ENCODE measurements at places on chromosomes 1 and 21.

DNA sequence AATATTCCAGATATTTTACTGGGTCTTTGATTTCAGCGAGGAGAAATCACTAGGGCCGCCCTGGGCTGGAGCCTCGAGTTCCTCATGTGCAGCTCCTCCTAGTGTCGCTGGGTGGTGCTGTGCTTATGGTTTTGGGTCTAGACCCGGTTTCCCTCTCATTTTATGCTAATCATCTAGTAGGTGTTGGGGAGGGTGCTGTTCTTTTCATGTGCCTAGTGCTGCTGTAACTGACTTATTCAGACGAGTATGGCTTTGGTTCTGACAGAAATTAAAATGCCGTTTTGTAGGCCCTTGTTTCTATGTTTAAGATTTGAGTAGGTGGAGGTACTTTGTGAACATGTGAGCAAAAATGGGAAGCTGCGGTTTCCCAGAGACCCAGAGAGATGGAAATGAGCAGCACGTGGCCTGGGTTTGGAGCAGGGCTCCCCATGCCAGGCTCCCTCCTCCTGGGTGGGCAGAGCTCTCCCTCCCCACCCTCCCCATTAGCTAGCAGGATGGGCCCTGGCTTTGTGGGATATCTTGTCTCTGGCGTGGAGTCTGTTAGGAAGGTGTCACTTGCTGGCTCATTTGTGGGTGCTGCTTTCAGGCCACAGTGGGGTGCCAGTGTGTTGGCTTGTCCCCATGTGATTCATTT is 74.0 kb upstream of the GPR88 start:
- no peak for DNase-seq

GRCh38 chr1:163055005-163055404 is 14.2 kb upstream of the RGS4 start:
- no peak for DNase-seq

DNA sequence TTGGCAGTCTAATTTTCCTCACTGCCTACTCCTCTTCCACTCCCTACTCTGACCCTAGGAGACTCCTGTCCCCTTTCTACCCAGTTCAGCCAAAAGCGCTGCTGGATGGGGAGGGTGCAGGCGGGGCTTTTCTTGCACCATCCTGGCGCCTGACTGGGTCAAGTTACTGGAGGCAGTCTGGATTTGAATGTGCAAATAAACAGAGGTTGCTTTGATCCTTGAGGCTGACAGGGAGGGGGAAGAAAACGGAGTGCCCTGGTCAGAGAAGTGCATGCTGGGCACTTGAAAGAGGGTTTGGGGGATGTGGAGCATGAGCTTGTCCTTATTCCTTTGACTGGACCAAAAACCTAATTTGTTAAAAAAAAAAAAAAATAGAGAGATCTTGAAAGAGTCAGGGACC is 76.8 kb upstream of the SOX13 start:
- DNase-seq, result peak; percentile 18

- no peak for DNase-seq
Measured at GRCh38 chr1:10897981-10898728, 101.7 kb upstream of the CASZ1 start.

DNA sequence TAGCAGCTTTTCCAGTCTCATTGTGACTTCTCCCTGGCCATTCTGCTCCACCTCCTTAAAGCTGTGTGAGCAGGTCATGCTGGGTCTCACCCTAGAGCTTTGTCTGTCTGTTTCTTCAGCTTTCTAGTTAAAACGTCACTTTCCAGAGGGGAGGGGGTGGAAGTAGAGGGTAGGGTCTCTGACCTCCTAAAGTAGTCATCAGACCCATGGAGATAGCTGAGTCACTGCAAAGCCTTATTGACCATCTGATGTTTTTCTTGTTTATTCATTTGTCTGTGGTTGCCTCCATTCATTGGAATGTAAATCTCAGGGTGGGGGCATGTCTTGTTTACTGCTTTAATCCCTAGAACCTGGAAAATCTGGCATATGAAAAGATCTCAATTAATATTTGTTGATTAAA is 52.7 kb downstream of the ELF3 start:
- no peak for DNase-seq
